ENCODE measurements at places on chromosomes 5 and 9.

GRCh38 chr5:33182986-33183385 is 257.8 kb upstream of the TARS1 start:
- no peak for DNase-seq

- no peak for DNase-seq
Measured at GRCh38 chr9:134652291-134653225, 11.0 kb downstream of the COL5A1 start.

DNA sequence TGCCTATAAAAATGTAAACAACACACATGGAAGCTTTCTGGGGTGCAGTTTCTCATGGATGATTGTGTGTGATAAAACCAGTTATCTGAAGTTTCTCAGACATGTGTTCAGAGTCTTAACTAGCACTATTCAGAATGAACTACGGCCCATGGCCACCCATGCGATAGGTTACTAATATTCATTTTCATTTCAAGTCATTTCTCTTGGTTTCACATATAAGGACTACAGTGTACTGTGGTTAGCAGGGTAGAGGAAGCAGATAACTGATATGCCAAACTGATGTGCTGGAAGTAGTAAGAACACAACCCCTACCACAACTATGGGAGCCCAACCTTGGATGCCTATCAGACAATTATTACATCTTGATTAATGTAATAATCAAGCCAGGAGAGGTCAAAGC is 372.1 kb downstream of the DTWD2 start:
- no peak for DNase-seq

- peak; percentile 24 for DNase-seq
Measured at GRCh38 chr9:105967797-105968196, 273.5 kb downstream of the TMEM38B start.

GRCh38 chr5:41270423-41271251 is 57.3 kb upstream of the C6 start:
- no peak for DNase-seq

DNA sequence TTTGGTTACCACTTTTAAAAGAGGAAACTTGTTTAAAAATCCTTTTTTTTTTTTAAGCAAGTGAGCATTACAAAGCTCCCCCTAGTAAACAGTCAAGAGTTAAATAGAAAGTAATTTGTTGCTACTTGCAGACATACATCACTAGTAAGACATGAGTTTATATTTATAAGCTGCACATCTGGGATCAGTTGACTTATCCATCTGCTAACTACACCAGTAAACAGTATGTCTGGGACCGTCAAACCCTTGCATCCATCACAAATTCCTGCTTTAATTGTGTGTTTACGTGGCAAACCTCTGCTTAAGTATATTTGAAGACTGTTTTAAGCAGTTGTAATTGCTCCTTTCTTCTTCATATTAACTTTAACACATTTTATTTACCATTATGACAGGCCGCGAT is 146.8 kb downstream of the EBF1 start:
- DNase-seq, result no peak

DNA sequence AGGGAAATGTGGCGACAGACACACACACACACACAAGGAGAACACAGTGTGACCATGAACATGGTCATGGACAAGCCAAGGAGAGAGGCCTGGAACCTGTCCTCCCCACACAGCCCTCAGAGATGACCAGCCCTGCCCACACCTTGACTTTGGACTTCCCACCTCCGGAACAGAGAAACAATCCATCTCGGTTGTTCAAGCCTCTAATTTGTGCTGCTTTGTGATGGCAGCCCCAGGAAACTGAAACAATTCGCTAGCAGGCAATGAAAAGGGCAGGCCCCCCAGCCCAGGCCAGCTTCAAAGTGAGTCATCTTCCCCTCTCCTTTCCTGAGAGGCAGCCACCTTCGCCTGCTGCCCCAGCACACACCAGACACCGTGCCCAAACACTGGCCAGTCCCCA is 47.7 kb downstream of the NSUN2 start:
- no peak for DNase-seq

- DNase-seq, result no peak
Measured at GRCh38 chr5:113344973-113345940, 89.5 kb downstream of the TSSK1B start.

DNA sequence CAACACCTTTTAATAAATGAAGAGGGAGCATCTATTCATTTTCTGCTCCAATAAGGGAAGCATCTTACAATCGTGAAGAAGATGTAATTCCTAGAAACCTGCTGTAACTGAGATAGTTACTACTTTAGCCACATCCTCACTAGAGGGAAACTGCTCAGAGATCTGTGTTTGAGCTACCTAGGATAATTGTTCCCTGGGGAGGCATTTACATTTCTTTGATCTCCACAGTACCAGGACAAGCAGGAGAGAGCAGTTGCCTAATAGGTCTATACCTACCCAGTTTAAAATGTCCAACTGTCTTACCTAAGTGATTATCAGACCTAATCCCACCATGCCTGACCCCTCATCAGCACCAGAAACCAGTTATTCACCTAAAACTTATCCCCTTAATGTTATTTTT is 196.9 kb downstream of the TUSC1 start:
- DNase-seq, result no peak

DNA sequence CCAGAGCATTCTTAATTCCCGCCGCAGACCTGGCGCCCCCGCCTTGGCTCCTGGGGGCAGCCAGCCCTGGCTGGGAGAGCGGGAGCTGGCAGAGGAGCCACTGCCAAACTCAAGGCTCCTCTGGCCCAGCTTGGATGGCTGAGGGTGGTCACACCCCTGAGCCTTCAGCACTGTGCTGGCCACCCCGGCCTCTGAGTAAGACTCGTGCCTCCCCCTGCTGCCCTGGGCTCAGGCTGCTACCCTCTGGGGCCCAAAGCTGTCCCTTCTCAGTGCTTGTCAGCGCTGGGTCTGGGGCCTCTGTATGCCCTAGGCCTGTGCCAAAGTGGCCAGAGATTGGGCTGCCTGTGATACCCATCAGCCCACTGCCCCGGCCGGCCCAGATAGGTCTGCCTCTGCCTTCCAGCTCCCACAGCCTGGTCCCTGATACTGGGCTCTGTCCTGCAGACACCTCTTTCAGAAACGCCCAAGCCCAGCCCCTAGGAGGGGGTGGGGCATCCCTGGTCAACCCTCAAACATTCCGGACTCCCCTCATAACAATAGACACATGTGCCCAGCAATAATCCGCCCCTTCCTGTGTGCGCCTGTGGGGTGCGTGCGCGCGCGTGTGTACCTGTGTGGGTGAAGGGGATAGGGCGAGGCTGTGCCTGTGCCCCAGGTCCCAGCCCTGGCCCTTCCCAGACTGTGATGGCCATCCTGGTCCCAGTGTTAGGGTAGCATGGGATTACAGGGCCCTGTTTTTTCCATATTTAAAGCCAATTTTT is 4.4 kb upstream of the PRR7 start:
- DNase-seq, result no peak

GRCh38 chr5:137612576-137612975 is 113.5 kb upstream of the SPOCK1 start:
- no peak for DNase-seq

DNA sequence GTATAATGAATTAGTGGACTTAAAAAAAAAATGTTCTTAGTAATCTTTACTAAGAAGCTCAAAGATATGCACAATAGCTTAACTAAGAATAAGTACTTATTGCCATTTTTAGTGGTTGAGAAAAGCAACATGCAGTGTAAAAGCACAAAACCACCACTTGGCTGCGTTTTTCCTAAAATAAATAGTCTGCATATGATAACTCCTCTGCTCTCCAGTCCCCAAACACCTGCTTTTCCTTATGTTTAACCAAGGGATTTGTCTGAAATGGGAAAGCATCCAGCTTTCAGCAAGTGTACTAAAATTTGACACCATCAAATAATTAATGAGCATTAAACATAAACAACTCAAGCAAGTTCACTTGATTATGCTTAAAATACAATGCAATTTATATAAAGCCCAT is 41.4 kb downstream of the PSIP1 start:
- DNase-seq, result no peak

DNA sequence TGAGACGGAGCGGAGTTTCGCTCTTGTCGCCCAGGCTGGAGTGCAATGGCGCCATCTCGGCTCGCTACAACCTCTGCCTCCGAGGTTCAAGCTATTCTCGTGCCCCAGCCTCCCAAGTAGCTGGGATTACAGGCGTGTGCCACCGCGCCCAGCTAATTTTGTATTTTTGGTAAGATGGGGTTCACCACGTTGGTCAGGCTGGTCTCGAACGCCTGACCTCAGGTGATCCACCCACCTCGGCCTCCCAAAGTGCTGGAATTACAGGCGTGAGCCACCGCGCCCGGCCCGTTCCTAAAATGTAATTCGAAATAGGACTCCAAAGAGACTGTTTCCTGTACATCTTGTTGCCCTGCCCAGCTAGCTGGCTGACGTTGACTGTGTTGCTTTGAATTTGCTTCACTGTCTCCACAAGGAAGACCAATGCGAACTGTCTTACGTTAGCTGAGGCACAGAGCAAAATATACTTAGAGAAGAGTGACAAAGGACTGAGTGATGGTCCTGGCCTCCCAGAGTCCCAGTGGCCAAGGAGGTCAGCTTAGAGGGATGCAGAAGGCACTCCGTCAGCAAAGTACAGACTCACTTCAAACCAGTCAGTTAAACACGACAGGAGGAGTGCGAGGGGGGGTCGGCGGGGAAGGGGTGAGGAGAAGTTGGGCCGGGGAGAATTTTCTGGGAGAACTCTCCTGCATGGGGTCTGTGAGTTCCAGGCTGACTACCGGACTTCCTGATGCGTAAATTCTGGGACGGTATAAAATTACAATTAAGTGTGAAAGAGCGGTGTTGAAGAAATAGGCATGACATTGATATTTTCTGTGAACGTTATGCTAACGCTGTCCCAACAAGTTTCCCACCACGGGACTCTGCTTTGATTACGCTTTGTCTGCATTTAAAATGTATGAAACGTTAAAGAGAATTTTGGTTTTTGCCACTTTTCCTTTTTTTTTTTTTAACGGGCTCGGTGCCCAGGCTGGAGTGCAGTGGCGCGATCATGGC is 6.8 kb upstream of the TRIM41 start:
- DNase-seq, result no peak

- DNase-seq, result no peak
Measured at GRCh38 chr5:78077369-78078068, 217.0 kb downstream of the AP3B1 start.

DNA sequence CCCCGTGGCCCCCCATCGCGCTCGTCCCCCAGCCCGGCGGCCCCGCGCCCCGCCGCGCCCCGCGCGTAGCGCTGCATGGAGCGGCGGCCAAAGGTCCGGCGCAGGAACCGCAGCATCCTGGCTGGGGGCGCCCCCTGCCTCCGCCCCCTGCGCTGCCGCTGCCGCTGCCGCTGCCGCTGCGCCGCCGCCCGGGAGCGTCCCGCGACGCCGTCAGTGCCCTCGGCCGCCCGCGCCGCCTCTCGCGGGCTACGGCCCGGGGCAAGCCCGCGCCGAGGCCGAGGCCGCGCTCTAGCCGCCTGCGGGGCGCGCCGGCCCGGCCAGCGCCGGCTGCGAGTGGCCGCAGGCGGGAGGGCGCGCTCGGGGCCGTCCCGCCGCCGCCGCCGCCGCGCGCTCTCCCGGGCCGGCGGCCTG is 523 bp downstream of the EPB41L4B start:
- no peak for DNase-seq

GRCh38 chr9:94807556-94807955 is 81.1 kb downstream of the AOPEP start:
- DNase-seq, result no peak

DNA sequence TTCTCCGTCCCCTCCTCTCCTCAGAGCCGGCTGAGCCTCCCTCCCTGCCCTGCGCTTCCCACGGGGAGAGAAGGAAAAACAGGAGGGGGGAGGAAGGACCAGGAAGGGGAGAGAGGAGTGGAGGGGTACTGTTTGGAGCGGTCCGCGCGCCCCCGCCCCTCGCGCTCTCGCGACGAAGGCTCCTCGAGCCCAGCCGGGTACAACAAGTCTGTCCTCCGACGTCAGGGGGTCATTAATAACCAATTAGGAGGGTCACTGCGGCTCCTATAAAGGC is 480 bp upstream of the PRDM12 start:
- DNase-seq, result no peak

DNA sequence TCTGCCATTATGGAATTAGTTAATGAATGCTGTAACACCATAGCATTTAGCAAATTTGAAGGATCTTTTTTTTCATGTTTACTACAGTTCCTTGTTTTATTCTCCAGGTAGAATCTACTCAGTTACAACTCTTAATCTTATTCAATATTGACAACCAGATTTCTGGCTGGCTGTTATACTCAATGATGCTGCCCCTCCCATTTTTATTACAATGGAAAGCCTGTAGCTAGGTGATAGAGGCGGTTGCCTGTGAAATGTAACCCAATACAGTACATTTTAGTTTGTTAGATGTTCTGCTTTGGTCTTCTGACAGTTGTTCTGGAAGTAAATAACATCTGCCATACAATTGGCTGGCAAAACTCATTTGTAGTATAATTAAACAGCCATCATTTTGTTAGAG is 294.2 kb downstream of the DMRTA1 start:
- no peak for DNase-seq

DNA sequence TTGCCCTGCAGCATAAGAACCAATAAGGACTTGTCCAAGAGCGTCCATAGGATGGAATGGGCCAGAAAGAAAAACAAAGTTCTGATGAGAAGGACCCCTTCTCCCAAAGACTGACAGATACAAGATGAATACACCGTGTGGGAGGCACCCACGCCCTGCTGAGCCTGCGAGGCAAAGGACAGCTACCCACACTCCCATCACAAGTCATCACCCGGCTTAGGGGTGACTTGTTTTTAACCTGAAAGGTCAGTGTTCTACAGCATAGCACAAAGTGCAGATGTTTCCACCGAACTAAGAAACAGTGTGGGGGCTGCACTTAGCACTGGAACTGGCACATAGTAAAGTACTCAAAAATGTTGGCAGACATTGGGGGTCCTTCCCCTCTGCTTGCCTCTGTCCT is 13.9 kb downstream of the TNIP1 start:
- DNase-seq, result no peak

- DNase-seq, result no peak
Measured at GRCh38 chr5:8474569-8474930, 605.6 kb downstream of the MTRR start.

GRCh38 chr9:81363916-81364480 is 325.3 kb downstream of the TLE1 start:
- DNase-seq, result no peak

DNA sequence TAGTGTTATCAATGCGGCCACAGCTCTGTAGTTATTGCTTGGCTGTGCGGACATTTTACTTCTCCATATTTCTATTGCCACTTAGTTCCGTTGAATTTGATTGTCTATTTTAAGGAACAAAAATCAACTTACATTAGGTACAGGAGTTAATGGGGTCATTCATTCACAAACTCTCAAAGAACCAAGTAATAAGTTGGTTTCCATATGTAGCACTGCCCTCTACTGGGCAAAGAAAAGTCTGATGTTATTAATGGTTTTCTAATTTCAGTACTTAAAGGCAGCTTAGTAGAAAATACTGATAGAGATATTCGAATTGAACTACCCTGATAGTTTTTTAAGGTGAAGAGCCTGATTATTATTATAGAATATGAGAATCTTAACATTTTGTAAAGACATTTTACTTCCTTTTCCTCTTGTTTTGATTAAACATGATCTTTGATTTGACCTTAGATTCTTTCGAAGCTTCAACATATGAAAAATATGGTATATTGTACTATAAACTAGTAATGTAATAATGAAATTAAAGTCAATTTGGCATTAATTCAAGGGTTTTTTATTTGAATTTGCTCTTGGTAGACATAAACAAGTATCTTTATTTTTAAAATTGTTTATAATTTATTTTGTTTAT is 119.5 kb upstream of the CTNND2 start:
- no peak for DNase-seq
